ENCODE measurements at places on chromosomes 7 and 10. TPM values are rescaled to one million over a fixed set of nuclear protein-coding genes. Genes with fewer than 3 reads are reported as not detected.
A peak's percentile ranks its signal among the peaks of the same experiment; 100 is the strongest.

- DNase-seq = no peak
These were observed 149.8 kb downstream of the XPNPEP1 start for GRCh38 chr10:109773288-109774120.

GRCh38 chr10:24375510-24375909 lies 166.6 kb downstream of the KIAA1217 start:
- DNase-seq = no peak

DNA sequence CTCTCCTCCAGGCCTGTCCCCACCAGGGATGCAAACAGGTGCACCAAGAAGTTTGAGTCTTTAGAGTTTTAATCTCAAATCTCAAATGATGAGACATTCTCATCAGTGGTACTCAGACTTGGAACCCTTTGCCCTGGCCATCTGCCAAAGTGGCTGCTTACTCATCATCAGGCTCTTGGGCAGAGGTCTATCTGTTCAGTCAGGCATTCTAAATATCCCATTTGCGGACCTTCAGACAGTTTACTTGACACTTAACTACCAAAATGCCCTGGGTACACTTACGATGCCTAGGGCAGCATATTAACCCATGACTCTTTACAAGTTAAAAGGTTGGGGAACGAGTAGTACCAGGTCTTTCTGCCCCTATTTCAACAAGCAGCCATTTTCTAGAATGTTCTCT lies 61.2 kb upstream of the YAE1 start:
- no peak for DNase-seq

DNA sequence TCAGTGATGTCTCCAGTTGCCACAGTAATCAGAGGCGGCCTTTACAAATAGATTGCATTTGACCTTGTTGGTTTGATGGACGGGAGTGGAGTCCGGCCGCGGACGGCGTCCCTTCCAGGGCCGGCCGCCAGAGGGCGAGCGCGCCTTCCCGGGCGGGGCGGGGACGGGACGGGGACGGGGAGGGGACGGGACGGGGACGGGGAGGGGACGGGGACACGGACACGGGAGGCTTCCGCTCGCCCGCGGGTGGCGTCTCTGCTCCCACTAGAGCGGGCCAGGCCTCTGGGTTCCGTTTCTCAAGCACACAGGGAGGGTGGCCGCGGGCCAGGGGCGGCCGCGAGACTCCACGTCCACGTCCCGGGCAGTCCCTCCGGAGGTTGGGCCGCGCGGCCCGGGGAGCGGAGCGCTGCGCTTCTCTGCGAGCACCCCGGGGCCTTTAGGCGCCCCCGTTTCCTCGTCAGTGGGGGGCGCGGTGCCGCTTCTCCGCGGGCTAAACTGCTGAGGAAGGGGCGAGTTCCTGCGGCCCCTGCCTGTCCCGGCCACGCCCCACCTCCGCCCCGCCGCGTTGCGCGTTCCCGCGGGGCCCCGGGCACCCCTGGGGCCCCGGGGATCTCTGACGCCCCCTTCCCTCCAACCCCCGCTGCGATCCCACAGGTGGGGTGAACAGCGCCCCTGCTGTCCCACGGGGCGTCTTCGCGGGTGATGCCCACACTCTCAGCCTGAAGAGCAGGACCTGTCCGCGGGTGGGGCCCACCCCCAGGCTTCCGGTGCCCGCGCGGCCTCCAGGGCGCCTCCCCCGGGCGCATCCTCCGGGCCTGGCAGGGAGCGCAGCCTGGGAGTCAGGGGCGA lies 84.2 kb upstream of the MKI67 start:
- peak; percentile 6 for DNase-seq

DNA sequence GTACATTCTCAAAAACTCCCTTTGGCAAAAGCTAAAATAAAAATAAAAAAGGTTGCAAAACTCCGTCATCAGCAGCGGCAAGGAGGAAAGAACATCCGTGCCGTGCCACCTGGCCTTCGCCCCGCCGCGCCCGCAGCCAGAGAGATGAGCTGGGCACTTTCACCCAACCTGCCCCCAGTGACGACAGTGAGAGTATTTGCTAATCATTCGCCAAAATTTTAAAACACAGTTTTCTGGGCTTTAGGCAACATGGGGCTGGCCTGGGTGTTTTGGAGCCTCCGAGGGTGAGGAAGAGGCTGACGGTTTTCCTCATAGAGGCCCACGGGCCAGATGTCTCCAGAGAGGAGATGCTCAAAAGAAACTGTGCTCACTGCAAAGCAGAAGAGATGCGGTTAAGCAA lies 128.2 kb downstream of the PRKAG2 start:
- no peak for DNase-seq

GRCh38 chr7:541661-542060 lies 22.0 kb upstream of the PDGFA start:
- no peak for DNase-seq

DNA sequence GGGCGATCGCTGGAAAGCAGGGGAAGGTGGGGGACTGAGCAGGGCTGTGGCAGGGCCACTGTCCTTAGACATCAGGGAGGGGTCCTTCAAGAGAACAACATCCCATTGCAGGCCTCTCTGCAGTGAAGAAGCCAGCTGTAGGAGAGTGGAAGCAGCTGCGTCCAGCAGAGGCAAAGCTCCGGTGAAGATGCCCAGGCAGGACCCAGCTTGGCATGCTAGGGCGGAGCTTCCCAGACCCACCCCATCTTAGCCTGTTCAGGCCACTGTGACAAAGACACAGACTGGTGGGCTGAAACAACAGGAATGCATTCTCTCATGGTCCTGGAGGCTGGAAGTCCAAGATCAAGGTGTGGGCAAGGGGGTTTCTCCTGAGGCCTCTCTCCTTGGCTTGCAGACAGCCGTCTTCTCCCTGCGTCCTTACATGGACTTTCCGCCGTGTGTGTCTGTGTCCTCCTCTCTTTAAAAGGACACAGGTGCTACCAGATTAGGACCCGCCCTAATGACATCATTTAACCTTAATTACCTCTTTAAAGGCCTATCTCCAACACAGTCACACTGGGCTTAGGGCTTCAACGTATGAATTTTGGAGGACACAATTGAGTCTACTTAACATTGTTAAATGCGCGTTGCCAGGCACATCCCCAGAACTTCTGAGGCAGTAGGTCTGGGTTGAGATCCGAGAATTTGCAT lies 178.1 kb upstream of the GRB10 start:
- no peak for DNase-seq

DNA sequence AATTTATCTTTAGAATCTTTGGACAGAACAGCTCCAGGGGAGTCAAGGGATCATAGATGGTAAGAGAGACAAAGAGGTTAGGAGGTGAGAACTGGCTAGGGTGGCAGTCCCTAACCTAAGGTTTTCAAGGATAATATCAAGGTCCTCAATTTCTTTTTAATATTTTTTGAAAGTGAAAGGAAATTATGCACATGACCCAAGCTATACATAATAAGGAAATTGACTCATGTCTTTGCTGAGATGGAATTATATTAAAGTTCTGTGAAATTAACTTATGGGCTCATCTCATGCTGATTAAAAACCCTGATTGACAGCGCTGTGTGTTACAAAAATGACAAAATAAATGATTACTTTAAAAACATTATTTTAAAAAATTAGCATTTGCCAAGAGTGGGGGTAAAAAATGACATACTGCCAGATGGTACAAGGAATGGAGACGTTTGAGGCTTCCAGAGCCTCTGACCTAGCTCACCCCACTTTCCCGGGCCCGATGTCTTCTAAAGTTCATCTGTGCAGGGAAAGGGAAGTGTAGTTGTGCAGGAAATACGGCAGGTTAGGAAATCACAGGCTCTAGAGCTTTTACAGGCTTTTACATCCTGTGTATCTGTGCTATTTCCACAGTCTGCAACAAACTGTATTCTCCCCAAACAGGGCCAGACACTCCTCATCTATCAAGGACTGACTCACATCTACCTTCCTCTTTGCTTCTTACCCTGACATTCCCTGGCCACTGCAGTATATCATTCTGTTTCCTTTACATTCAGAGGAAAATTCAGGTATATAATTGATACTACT lies 185.6 kb upstream of the PRSS58 start:
- DNase-seq = no peak

DNA sequence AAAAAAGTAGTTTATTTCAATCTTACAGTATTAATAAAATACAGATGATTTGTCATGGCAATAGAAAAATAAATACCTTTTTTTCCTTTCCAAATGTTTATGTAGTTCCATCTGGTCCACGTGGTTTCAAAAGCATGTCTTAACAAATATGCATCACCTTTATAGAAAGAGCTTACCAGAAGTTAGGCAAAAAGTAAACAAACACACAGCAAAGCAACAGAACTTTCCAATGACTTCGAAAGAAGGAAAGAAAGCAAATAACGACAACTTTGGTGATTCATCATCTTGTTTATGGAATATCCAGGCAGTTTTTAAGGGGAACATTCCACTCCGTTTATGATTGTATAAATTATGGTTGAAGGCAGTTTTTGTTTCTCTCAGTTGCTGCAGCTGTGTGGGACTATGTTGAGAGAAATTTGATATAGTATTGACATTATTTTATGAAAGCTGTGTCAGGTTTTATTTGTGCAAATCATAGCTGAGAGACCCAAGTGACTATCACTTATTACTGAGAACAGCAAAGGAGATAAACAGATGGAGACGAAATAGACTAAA lies 203.1 kb downstream of the CDC14C start:
- no peak for DNase-seq

The RFC2 gene
- 15.2 TPM for total RNA-seq

The SFRP5 gene
- total RNA-seq = 0.93 TPM

The CNPY1 gene
- not detected for total RNA-seq

The FZD8 gene
- total RNA-seq = 3.0 TPM

The CDHR3 gene
- total RNA-seq = not detected

The DPP6 gene
- not detected for total RNA-seq

The LFNG gene
- 1.7 TPM for total RNA-seq

The MYO3A gene
- 0.13 TPM for total RNA-seq

The CTNNA3 gene
- 14.3 TPM for total RNA-seq
